Activated CD8-positive, alpha-beta memory T cell treated with anti-CD3 and anti-CD28 coated beads for 4 hours (primary cell): ENCODE measurements at places on chromosomes 6 and 20.

DNA sequence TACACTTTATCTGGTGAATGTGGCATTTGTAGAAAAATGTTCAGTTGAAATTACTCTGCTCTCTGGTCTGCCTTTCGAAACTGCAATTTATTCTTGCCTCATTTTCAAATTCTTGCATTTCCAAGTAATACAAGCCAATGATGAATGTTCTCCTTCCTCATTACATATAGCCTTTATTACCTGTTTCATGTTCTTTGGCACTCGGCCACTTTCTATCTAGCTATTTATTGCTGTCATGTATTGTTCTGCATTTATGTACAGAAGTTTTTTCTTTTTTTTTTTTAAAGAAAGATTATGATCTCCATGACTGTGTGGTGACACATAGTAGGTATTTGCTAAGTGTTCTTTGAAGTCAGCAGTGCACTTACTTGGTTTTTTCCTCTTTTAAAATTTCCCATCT lies 261.4 kb downstream of the ZFAND3 start:
- no peak for DNase-seq

DNA sequence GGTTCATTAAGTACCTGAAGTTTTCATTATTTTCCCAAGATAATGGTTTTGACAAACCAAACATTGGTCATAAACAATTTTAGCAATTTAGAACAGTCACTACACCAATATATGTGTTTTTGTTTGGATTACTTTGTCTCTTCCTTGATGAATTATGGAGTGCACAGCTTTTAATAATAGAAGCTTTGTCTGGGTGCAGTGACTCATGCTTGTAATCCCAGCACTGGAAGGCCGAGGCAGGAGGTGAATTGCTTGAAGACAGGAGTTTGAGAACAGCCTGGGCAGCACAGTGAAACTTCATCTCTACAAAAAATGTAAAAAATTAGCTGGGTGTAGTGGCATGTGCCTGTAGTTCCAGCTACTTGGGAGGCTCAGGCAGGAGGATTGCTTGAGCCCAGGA lies 89.4 kb upstream of the ANKEF1 start:
- DNase-seq = no peak

GRCh38 chr6:150382171-150382570 lies 13.4 kb downstream of the IYD start:
- DNase-seq = no peak

GRCh38 chr6:36886950-36887618 lies 1.3 kb downstream of the C6orf89 start:
- DNase-seq = no peak

DNA sequence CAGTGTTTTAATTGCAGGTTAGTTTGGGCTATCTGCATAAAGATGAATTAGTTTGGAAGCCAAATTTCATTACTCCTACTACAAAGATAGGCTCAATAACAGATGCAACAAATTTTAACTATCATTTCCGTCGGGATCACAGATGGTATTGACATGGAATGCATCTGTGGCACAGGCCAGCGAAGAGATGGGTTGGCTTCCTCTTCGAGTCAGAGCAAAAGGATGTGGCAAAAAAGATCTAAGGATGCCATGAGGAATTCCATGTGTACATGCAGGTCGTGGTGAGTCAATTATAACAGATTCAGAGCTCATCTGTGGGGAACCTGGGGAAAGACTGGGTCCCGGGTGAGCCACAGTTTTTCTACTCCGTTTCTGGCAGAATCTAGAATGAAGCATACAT lies 83.0 kb upstream of the CITED2 start:
- no peak for DNase-seq

GRCh38 chr20:38229376-38230252 lies 30.9 kb downstream of the KIAA1755 start:
- no peak for DNase-seq

GRCh38 chr6:35788423-35788982 lies 7.7 kb downstream of the CLPSL1 start:
- DNase-seq = no peak

DNA sequence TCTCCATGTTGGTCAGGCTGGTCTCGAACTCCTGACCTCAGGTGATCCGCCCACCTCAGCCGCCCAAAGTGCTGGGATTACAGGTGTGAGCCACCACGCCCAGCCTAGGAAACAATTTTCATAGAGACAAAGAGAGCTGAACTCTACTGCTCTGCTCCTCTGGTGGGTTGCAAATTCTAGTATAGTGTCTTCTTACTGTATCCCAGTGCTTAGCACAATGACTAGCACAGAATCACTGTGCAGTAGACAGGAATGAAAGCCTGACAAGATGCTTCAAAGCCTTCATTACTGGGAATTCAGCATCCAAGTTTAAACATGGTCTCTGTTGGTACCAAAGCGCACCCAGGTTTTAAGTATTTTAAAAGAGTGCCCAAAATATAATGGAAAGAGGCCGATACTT lies 96.5 kb upstream of the SALL4 start:
- no peak for DNase-seq
